GM23338 (cell line): ENCODE measurements at places on chromosomes 13 and 19. TPM values are rescaled to one million over a fixed set of nuclear protein-coding genes. Genes with fewer than 3 reads are reported as not detected.
A peak's percentile ranks its signal among the peaks of the same experiment; 100 is the strongest.

VAV1 gene
- total RNA-seq = 1.7 and 1.8 TPM in 2 replicates

GRCh38 chr19:32688311-32688710, 3.3 kb upstream of the NUDT19 start:
- no peak for DNase-seq
- peaks cover 25% of the 10 kb centered on the region for H3K27me3 ChIP-seq
- H3K27ac ChIP-seq = no peak overlapping the region
- H3K4me1 ChIP-seq = peaks cover 6% of the 10 kb centered on the region; the same call in 1 of the 2 replicates
- 0 out of 2 replicates have a peak, but pooled peaks cover 5% of the 10 kb centered on the region for H3K36me3 ChIP-seq
- no peak overlapping the region for H3K4me3 ChIP-seq

GRIN2D gene
- 16.5 and 20.0 TPM in 2 replicates for total RNA-seq

DNA sequence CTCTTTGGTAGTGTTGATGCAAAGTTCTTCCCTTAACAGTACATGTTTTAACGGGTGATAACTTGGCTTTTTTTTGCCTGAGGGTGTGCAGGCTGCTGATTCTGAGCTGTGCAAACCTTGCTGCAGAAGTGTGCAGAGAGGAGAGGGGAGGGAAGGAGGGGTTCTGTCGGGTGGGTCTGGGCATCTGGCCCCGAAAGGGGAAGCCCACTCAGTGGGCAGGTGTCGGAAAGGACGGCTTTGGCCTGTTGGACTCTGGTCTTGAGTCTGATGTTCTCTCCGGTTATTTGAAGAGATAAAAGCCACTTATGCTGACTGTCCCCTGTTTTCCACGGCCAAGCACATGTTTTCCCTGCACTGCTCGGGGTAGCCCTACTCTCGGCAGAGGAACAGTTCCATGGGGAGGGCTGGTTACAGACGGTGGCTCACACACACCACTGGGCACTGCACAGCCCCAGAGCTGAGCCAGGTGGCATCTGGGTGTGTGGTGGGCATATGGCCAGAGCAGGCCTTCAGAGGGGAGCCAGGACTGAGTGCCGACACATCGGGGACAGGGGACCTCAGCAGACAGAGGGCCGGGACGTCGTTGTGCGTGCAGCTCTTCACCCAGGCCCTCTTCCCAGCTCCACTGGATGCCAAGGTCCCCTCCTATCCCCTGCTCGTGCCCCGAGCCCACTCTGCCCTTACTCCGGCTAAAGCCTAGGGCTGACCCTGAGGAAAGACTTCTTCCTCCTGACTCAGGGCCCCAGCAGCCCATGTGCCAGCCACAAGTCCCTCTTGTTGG, 93.2 kb downstream of the TEX29 start:
- H3K4me1 ChIP-seq = peaks cover 2% of the 10 kb centered on the region; the same call in 1 of the 2 replicates
- no peaks in the 10 kb centered on the region for H3K27me3 ChIP-seq
- no peak overlapping the region for H3K4me3 ChIP-seq
- no peak overlapping the region for H3K27ac ChIP-seq
- H3K36me3 ChIP-seq = no peaks in the 10 kb centered on the region

PNMA8C gene
- 2.3 and 2.6 TPM in 2 replicates for total RNA-seq

NOTCH3 gene
- total RNA-seq = 151 and 172 TPM in 2 replicates

GRCh38 chr13:28035146-28035782, 46.8 kb upstream of the URAD start:
- H3K4me1 ChIP-seq = no peaks in the 10 kb centered on the region
- no peaks in the 10 kb centered on the region for H3K36me3 ChIP-seq
- no peak for DNase-seq

GRCh38 chr13:30071969-30072817, 221.8 kb upstream of the UBL3 start:
- DNase-seq = peak; percentile 26
- H3K4me1 ChIP-seq = peaks cover 6% of the 10 kb centered on the region; the same call in 1 of the 2 replicates
- no peaks in the 10 kb centered on the region for H3K27me3 ChIP-seq
- no peaks in the 10 kb centered on the region for H3K36me3 ChIP-seq

DNA sequence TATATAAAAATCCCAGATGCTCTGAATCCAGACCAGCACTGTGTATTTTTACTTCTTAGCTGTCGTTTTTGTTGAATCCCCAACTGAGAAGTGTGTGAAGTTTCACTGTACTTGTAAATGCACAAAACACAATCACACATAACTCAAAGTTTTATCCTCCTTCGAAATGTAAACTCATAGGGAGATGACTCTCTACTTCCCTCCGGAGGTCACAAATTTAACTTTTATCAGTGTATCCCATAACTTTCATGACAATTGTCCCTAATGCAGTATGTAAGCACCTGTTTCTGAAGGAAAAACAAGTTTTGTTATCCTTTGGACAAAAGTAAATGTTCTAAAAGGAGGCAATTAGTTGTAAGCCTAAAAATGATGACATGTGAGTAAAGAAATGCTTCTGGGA, 665.0 kb upstream of the SLITRK6 start:
- H3K36me3 ChIP-seq = no peaks in the 10 kb centered on the region
- 0 out of 2 replicates have a peak, but pooled peaks cover 4% of the 10 kb centered on the region for H3K4me1 ChIP-seq
- DNase-seq = peak; percentile 40
- H3K4me3 ChIP-seq = no peak overlapping the region
- H3K27ac ChIP-seq = no peak overlapping the region

DNA sequence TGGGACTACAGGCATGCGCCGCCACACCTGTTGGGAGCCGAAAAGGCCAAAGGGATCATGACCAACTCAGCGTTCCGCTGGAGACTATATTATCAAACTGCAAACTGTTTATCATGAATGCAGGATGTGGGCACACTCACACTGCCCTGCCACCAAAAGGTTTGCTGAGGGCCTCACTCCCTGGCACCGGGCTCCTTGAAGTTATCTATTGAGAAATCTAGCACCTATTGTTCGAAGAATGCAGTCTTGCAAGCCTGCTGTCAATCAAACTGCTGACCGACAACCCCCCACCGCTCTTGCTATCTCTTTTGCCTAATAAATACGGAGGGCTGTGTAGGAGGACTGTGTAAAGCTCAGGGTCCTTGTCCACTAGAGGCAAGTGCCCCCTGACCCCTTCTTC, 5.2 kb upstream of the ZNF836 start:
- peak; percentile 49 for DNase-seq
- no peaks in the 10 kb centered on the region for H3K36me3 ChIP-seq
- H3K4me3 ChIP-seq = no peak overlapping the region
- no peaks in the 10 kb centered on the region for H3K27me3 ChIP-seq
- peaks cover 9% of the 10 kb centered on the region for H3K4me1 ChIP-seq
- no peak overlapping the region for H3K27ac ChIP-seq

- H3K4me1 ChIP-seq = no peaks in the 10 kb centered on the region
- no peak overlapping the region for H3K4me3 ChIP-seq
- H3K27me3 ChIP-seq = peaks cover 21% of the 10 kb centered on the region
- H3K36me3 ChIP-seq = peaks cover 2% of the 10 kb centered on the region; the same call in 1 of the 2 replicates
Measured at GRCh38 chr13:51192348-51192747, 29.9 kb upstream of the FAM124A start.

- peak; percentile 43 for DNase-seq
- H3K36me3 ChIP-seq = no peaks in the 10 kb centered on the region
- peaks cover 39% of the 10 kb centered on the region for H3K27me3 ChIP-seq
- no peak overlapping the region for H3K27ac ChIP-seq
- peak overlapping the region; percentile 73 for H3K4me3 ChIP-seq
Measured at GRCh38 chr19:18418483-18419194, 559 bp upstream of the SSBP4 start.

DNA sequence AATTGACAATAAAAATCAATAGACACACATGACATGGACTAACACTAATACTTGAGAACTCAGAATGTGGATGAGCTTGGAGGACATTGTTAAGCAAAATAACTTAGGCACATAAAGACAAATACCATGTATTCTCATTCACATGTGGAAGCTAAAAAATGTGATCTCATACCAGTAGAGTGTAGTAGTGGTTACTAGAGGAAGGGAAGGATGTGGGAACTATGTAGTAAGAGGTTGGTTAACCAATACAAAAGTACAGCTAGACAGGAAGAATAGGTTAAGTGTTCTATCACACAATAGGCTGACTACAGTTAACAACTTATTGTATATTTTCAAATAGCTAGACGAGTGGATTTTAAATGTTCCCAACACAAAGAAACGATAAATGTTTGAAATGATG, 415.8 kb upstream of the KLF12 start:
- H3K4me1 ChIP-seq = no peaks in the 10 kb centered on the region
- no peaks in the 10 kb centered on the region for H3K27me3 ChIP-seq
- H3K27ac ChIP-seq = no peak overlapping the region
- no peak overlapping the region for H3K4me3 ChIP-seq
- H3K36me3 ChIP-seq = no peaks in the 10 kb centered on the region
- DNase-seq = peak; percentile 53

CYP2A6 gene
- not detected in 2 replicates for total RNA-seq

- no peak within 1 kb of the TSS for H3K27ac ChIP-seq
- no peak for DNase-seq
- no peaks in the 10 kb centered on the region for H3K36me3 ChIP-seq
Measured at GRCh38 chr19:46147791-46148288, at the start of gene IGFL2. Gene IGFL2 (plus strand): TSS chr19:46148238. CDS start chr19:46148279, 41 bp downstream.

CD70 gene
- total RNA-seq = 2.0 and 7.3 TPM in 2 replicates

- H3K4me3 ChIP-seq = no peak overlapping the region
- peaks cover 7% of the 10 kb centered on the region; the same call in 1 of the 2 replicates for H3K4me1 ChIP-seq
- H3K36me3 ChIP-seq = no peaks in the 10 kb centered on the region
- no peak overlapping the region; the same call in 1 of the 2 replicates for H3K27ac ChIP-seq
- DNase-seq = no peak
Measured at GRCh38 chr13:114107686-114108081, 24.7 kb downstream of the RASA3 start.

DNA sequence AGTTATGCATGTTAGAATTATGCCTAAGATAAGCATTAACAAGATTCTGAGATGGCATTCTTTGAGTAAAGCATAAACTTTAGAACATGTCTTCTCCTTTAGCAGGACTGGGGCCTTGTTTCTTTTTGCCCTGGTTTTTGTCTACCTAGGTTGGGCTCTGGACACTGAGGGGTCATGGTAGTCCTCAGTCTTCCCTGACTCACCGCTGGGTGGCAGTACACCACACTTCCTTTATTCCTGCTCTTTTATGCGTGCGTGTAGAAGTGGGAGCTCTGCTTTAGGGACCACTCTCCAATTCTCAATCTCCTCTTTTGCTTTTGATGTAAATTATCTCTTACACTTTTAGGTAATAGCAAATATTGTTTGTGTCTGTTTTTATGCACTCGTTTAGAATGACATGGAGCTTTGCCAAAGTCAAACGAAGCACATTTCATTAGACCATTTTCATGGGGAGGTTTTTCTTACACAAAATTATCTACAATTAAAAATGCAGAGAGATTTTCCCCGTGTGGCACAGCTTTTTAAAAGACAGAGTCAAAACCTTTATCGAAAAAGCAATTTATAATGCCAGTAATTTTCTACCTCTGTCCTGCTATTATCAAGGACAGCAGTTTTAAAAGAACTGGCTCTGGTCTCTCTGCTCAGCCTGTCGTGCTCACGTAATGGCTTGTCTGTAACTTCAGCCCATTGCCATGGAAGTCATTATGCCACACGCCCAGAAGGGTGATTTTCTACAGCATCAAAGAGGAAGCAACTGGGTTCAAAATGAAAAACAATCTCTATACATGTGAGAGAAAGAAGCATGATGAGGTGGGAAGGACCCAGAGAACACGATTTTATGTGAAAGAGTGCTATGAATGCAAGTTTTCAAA, 413.9 kb downstream of the COG6 start:
- no peaks in the 10 kb centered on the region for H3K36me3 ChIP-seq
- H3K4me1 ChIP-seq = no peaks in the 10 kb centered on the region
- peak; percentile 84 for DNase-seq
- H3K27ac ChIP-seq = no peak overlapping the region

- peak overlapping the region; percentile 60; the same call in 1 of the 2 replicates for H3K27ac ChIP-seq
- no peaks in the 10 kb centered on the region for H3K27me3 ChIP-seq
Measured at GRCh38 chr13:80276371-80277289, 64.3 kb downstream of the SPRY2 start.

SIGLECL1 gene
- total RNA-seq = not detected in 2 replicates
